Dermis blood vessel endothelial cell (primary cell): ENCODE measurements at places on chromosomes 16 and 17. TPM values are rescaled to one million over a fixed set of nuclear protein-coding genes. Genes with fewer than 3 reads are reported as not detected.

The GNG13 gene
- not detected in 2 replicates for total RNA-seq

The SMIM36 gene
- not detected in 2 replicates for total RNA-seq

The LDHD gene
- 1.7 and 2.1 TPM in 2 replicates for total RNA-seq

The TLCD3B gene
- total RNA-seq: 0.47 TPM in 1 of 2 replicates, not detected in the other

The MGRN1 gene
- 29.3 and 46.0 TPM in 2 replicates for total RNA-seq

The GH1 gene
- total RNA-seq: not detected in 2 replicates

The ADAD2 gene
- total RNA-seq: not detected in 2 replicates

The MEFV gene
- under 0.01 and 0.05 TPM in 2 replicates for total RNA-seq

The SP6 gene
- 3.1 and 4.8 TPM in 2 replicates for total RNA-seq

The GAS7 gene
- 4.8 and 6.7 TPM in 2 replicates for total RNA-seq

The KRTAP3-2 gene
- not detected in 2 replicates for total RNA-seq

The PRSS27 gene
- total RNA-seq: 0.09 and 0.51 TPM in 2 replicates

The OR1E2 gene
- total RNA-seq: not detected in 2 replicates

The ASGR1 gene
- 9.5 and 18.2 TPM in 2 replicates for total RNA-seq

The CSH1 gene
- not detected in 2 replicates for total RNA-seq

The TM4SF5 gene
- total RNA-seq: not detected in 2 replicates

The SRCIN1 gene
- under 0.01 and 0.14 TPM in 2 replicates for total RNA-seq

The ATMIN gene
- 40.0 and 43.9 TPM in 2 replicates for total RNA-seq

The GPR142 gene
- total RNA-seq: 0.09 and 0.68 TPM in 2 replicates

The HOXB1 gene
- not detected in 2 replicates for total RNA-seq

The OTOA gene
- 0.09 TPM in 1 of 2 replicates, not detected in the other for total RNA-seq

The NPIPB2 gene
- 1.0 and 3.6 TPM in 2 replicates for total RNA-seq

The LITAFD gene
- total RNA-seq: not detected in 2 replicates
